NCI-H187 treated with DMSO at 0.1 percent for 48 hours (cell line): ENCODE measurements at places on chromosomes 11 and 22.

DNA sequence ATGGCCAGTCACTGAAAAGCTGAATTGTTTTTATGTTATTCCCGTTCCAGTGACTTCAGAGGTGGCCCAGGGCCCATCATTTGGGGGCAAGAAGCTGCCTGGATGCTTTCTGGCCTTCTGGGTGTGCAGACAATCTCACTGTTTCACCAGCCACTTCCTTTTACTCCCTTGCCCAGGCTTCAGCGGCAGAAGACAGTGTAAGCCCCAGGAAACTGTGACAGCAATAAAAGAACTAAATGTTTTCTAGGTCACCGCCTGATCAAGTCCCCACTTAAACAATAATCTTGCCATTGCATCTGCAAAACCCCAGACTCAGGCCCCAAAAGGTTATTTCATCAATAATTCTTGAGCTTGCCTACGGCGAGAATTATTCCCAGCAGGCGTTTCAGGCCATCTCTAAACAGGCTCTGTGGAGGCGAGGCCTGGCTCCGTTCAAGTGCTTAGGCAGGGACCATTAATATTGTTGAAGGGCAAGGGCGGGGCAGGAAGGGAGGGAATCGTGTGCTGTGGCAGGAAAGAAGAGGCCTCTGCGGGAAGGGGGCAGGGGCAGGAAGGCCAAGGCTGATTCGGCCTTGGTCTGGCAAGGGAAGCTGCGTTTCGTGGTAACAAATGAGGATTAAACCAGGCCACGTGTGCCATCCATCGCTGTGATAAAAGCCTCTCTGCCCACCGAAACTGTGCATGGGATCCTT, 252.3 kb downstream of the KIRREL3 start:
- DNase-seq, result peak; percentile 59

- DNase-seq, result no peak
Measured at GRCh38 chr11:70281156-70281609, 10.7 kb downstream of the PPFIA1 start.

- no peak for DNase-seq
Measured at GRCh38 chr11:10322830-10323792, 18.2 kb downstream of the ADM start.

GRCh38 chr11:3959015-3959902, 103.8 kb downstream of the STIM1 start:
- no peak for DNase-seq

DNA sequence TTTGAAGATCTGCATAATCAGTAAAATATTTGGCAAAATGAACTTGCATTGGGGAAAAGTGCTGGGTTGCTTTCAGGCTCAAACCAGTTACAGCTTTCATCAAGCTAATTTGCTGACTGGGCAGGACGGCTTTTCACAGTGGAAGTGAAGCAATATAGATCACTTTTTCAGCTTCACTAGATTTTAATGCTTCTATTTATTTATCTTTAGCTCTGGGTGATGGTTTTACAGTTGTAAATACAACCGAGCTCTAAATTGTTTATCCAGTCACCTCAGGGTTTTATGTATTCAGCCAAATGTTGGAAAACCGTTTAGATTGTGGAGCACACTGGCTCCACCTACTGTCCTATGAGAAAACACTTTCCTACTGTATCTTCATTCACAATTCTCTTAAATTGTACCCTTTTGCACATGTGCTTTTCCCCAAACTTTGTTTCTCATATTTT, 58.2 kb downstream of the ACER3 start:
- no peak for DNase-seq
